ENCODE measurements at places on chromosomes 12 and 14. TPM values are rescaled to one million over a fixed set of nuclear protein-coding genes. Genes with fewer than 3 reads are reported as not detected.

The PRB2 gene
- not detected for total RNA-seq

The TTC6 gene
- total RNA-seq: not detected

DNA sequence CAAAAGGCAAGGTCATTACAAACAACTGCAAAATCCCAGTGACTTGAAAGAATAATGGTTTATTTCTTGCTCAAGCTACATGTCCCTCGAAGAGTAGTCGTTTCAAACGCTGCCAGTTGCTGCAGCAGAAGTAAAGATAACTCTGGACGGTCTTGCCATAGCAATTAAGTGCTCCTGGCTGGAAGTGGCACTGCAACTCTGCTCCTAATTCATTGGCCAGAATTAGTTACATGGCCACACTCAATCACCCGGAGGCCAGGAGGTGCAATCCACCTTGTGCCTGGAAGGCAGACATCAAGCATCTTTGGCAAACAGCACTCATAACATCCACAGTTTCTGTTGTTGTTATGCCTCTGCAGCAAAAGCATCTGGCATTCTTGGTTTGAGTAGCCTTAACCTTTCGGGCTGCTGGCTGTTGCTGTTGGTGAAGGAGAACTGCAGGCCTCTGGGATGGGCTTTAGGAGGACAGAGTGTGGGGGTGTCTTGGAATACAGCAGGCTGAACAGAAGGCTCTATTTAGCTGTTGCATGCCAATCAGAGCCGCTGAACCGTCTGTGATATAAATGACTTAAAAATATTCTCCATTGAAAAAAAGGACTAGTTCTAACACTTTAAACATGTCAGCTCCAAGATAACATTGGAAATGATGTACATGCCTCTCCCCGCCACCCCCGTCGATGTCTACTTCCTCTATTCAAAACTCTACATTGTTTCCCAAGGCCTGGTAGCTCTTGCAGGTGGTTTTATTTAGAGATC, 123.5 kb upstream of the DYRK2 start:
- DNase-seq: no peak

- DNase-seq: no peak
These were observed 36.6 kb downstream of the STAB2 start for GRCh38 chr12:103623716-103624115.

DNA sequence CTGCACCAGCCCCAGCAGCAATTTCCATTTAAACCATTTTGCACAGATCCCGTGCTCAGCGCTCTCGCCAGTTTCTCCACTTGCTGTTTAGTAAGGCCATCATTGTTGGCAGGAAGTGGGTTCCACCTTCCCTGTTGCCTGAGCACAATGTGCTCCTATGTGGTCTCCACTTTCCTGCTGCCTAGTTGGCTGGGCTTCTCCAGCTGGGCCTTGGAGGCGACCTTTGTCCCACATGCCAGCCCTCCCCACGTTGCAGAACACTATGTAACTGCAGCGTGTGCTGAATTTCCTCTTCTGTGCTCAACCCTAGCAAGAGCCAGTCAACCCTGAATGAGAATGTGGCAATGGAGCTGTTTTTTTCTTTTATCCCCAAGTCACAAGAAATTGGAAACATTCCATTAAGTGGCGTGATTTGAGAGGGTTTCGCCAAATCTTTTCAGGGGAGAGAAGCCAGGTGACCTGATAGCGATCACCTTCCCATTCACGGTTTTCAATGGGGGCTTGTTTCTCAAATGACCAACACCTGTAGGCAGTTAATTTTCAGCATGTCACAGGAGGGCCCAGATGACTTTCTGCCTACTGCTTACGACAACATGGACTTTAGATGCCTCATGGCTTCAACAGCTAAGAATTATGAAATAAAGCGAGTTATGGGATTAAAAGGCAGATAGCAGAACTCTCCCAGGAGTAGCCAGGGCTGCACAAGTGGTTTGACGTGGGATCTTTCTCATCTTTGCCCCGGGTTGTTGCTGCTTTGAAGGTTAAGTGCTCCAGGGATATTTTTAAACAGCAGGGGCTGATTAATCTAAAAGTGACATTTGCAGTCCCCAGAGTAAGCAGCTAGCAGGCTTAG, at the start of gene ACACB:
Gene ACACB (plus strand): TSS at position 830 of the 853 bp plus-strand sequence. CDS start 22,819 bp downstream, outside the sequence.
- DNase-seq: peak; percentile 67

GRCh38 chr12:71300772-71301675, 138.6 kb upstream of the LGR5 start:
- no peak for DNase-seq

DNA sequence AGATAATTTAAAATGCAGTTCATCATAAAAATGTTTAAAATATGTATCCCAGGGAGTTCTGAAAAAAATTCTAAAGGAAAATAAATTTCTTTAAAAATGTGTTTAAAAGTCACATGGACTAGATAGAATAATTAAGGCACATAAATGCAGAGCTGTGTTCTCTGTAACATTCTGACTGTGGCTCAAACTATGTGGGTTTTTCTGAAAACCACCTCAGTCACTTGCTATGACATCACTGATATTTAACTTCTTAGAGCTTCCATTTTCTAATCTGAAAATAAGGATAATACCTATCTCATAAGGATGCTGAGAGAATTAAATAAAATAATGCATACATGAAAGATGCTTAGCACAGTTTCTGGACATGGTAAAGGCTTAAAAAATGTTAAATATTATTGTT, 107.3 kb downstream of the SLC41A2 start:
- DNase-seq: no peak

DNA sequence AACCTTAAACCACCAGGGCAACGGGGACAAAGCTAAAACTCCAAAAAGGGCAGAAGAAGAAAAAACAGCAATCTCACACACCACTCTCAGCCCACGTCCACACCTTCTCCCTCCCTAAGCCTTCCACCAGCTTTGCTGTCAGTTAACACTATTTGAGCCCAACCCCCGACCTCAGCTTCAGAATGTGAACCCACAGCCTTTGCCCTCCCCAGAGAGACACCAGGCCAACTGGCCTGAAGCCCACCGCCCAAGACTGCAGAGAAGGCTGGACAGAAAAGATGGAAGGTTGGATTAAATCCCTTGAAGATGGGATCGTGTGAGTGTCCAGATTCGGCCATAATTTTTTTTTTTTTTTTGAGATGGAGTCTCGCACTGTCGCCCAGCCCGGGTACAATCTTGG, 22.4 kb downstream of the IRF2BPL start:
- DNase-seq: no peak

DNA sequence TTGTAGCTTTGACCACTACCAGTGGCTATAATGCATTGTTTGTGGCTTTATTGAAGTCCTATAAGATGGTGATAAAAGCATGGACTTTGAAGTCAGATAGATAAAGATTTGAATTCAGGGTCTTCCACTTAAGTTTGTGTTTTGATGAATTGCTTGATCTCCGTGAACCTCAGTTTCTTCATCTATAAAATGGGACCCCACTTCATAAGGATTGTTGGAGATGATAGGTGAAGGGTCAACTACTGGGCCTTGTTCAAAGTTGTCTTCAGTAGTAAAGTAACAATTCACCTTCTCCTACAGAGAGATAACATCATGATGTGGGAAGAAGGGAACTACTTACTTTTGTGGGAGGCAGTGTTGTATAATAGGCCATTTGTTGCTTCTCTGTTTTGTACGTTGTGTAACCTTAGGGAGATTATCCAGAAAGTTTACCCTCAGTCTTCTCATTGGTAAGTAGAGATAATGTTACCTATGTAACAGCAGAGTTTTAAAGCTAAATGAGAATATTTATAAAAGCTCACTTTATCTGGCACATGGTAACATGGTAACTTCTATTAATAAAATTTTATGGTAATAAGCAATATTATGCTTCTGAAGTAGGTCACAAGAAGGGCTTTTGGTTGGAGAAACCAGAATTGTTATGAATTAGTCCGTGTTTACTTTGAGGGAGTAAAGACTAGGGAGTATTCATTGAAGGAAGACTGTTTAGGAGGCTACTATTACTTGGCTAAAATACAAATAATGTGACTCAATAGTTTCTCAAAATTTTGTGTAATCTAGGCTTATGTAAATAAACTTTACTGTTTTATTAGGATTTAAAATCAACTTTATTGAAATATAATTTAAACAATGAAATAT, 15.1 kb downstream of the ADIPOR2 start:
- no peak for DNase-seq

DNA sequence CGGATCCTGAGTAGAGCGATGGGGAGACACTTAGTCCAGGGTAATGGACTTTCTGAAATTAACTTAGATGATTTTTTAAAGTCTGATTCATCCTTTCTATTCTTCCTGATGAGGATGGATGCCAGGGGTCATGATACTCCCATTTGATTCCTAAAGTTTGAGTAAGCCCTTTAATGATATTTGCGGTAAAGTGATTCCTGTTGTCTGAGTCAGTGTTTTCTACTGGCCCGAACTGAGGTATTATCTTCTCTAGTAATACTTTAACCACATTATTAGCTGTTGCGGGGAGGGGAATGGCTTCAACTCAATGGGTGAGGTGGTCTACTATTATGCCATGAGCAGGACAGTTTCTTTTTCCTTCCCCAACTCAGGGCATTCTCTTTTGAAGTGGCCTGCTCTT, 111.6 kb downstream of the RIN3 start:
- no peak for DNase-seq

- DNase-seq: no peak
These were observed 21.3 kb upstream of the TCP11L2 start for GRCh38 chr12:106281056-106281782.

GRCh38 chr12:41944216-41944615, 200.5 kb downstream of the GXYLT1 start:
- DNase-seq: no peak

GRCh38 chr12:116370004-116370404, 92.5 kb upstream of the MED13L start:
- DNase-seq: no peak

DNA sequence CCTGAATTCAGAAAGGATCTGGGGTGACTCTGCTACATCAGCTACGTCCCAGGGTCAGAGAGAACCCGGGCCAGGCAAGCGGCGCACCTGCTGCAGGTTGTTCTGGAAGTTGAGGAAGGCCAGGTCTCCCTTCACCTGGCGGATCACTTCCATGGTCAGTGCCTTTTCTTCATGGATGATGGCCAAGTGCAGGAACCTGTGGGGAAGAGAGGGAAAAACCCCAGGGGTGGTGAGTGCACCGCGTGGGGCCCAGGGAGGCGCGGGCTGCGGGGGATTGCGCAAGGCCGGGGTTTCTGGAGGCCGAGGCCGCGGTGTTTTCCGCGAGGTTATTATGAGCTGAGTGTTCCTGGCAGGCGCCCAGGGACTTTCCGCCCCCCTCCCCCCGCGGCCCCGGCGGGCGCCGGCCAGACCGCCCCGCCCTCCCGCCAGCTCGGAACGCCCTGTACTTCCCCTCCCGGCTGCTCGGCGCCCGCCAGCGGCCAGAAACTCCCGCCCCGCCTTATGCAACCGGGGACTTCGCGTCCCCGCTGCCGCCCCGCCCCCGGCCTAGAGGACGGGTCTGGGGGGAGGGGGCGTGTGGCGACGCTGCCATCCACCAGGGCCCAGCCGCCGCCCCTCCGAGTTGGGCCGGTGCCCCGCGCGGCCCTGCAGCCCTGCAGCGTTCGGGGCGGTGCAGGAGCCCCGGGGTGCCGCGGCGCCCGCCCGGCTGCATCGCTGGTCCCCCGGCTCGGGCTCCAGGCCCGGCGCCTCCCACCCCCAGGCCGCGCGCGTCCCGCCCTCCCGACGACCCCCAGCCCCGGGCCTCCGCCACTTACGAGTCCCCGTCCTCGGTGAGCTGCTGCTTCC, 723 bp downstream of the NFKBIA start:
- DNase-seq: peak; percentile 97

Measured in left cardiac atrium (tissue), 4 donors.